ENCODE measurements at places on chromosomes 11 and 22. TPM values are rescaled to one million over a fixed set of nuclear protein-coding genes. Genes with fewer than 3 reads are reported as not detected.

LMNTD2 gene
- 1.1 TPM for total RNA-seq

NLRP14 gene
- not detected for total RNA-seq

BEST1 gene
- 1.2 TPM for total RNA-seq

OPCML gene
- total RNA-seq: 0.16 TPM

SYT12 gene
- total RNA-seq: 0.28 TPM

OR8D4 gene
- total RNA-seq: not detected

MIAT gene
- total RNA-seq: 0.19 TPM

DUSP8 gene
- 17.1 TPM for total RNA-seq

Measured in heart left ventricle (tissue), 16 donors.